Suppressor macrophage (primary cell): ENCODE measurements at places on chromosomes 1 and 21.

DNA sequence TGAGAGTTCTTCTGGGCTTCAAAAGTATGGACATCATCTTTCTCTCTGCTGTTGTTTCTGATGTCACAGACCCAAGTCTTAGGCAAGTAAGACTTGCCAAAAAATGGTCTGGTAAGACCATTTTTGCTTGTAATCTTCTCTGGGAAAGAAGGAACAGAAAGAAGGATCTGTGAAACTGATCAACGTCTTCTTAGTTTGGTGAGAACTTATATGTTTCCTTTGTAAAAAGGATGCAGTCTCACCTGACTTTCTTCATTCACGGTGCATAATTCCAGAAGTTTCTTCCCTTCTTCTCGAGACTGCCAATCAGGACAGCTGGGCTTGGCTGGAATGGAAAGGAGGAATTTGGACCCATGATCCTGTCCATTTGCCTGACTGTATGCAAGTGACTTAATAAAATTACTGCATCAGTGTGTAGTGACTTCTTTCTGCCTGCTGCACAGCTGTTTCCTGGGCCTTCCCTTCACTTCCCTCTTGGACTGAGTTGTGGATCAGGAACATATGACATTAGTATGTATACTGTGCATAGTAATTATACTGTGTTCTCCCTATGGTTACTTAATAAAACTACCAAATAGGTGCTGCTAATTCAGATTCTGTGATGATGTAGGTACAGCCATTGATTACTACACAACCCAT, 7.6 kb upstream of the DENND1B start:
- peak; percentile 64 for DNase-seq

DNA sequence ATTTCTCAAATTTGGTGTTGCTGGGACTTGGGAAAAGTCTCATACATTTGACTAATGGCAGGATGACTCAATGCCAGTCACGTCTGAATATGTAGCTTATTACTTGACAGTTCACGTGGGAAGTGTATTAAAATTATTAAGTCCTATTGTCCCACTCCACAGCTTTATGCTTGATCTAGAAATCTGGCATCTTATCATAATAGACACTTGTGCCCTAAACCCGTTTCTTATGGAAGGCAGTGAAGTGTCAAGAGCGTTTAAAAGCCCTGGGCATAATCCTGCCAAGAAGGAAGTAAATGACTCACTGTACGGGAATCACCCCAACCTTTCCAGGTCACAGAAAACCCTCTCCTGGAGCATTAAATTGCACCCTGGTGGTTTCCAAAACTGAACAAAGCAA, 207.4 kb downstream of the APP start:
- DNase-seq = peak; percentile 45

DNA sequence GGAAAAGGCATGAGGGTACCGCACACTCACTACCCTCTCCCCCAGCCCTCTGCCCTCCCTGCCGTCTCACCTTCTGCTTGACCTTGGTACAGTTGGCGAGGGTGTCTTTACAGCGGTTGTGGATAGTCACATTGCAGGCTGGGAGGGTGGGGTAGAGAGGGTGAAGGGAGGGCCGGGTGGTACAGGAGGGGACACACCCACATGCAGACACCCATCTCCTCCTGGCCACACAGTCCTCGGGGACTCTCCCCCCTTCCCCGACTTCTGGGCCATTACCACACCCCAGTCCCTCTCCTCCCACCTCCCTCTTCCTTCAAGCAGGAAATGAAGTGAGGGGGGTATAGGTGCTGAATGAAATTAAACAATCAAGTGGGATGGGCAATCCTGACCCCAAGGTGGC, 11.6 kb downstream of the ARHGEF2 start:
- DNase-seq = no peak

GRCh38 chr21:42811960-42812359, 67.4 kb downstream of the WDR4 start:
- no peak for DNase-seq

DNA sequence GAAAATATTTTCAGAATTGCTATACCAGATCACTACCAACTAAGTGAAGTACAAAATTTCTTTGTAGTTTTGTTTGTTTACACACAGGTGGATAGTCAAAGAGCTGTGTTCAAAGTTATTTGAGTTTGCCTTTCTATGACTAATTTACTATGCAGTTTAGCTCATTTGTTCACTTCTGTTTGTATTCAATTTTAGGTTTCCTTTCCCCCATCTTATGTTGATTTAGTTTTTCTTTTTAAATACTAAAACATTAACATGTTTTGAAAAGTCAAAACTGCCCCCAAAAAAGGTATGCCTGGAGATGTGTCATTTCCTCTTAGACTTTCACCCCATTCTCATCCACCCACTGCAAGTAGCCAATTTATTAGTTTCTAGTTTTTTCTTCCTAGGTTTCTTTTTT, 18.7 kb upstream of the RIPPLY3 start:
- DNase-seq = no peak

DNA sequence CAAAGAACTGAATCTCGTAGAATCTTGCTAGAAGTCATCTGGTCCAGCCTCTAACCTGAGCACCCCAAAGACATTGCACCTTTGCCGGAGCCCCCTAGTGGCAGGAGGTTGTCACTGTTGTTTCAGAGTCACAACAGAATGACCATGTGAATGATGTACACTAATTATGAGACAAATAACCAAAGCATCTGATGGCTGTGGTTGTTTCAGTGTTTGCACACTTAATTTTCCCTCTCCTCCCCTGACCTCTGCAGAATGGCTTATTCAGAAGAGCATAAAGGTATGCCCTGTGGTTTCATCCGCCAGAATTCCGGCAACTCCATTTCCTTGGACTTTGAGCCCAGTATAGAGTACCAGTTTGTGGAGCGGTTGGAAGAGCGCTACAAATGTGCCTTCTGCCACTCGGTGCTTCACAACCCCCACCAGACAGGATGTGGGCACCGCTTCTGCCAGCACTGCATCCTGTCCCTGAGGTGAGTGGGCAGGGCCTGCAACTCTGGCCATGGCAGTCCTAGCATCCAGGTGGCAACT, 26.4 kb downstream of the TRAF5 start:
- peak; percentile 65 for DNase-seq

DNA sequence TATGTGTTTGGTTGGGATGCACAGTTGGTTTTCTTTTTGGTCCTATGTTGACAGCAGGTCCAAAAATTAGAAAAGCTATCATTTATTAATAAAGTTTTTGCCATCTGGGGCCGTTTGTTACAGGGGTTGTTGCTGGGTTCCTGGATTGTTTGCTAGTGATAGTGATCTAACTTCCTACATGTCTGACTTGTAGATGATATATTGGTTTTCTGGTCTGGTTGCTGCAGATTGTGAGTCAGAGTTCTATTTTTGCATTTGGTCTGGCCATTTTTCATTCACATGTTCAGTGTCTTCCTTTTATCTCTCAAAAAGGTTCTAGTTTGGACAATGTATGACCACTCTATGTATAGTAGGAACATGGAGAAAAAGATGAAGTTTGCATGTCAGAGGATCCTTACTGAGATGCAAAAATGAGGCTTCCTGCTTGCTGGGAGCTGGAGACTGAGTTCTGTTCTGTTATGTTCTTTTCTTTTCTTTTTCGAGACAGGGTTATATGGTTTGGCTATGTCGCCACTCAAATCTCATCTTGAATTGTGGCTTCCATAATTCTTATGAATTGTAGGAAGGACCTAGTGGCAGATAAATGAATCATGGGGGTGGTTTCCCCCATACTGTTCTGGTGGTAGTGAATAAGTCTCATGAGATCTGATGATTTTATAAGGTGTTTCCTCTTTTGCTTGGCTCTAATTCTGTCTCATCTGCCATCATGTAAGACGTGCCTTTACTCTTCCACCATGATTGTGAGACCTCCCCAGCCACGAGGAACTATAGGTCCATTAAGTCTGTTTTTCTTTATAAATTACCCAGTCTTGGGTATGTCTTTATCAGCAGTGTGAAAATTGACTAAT, 4.2 kb upstream of the NVL start:
- peak; percentile 57 for DNase-seq

- DNase-seq = no peak
Observed at GRCh38 chr1:232678185-232678886, 48.4 kb upstream of the SIPA1L2 start.

- peak; percentile 88 for DNase-seq
Observed at GRCh38 chr1:169312084-169312954, 55.3 kb downstream of the NME7 start.

DNA sequence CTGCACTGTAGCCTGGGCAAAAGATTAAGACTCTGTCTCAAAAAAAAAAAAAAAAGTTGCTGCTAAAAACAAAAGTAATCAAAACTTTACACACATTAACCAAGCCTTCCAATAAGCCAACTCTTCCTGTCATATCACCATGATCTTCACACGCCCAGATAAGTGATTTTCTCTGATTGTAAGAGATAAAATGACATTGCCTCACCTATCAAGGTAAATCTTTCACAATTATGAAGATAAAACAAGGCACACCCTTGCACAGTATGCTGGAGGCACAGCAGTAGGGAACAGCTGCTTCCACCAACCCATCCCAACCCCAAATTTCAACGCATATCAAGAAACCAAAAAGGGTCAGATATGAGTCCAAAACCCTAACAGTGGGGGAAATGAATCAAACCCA, 8.8 kb upstream of the TIAM1 start:
- DNase-seq = no peak

DNA sequence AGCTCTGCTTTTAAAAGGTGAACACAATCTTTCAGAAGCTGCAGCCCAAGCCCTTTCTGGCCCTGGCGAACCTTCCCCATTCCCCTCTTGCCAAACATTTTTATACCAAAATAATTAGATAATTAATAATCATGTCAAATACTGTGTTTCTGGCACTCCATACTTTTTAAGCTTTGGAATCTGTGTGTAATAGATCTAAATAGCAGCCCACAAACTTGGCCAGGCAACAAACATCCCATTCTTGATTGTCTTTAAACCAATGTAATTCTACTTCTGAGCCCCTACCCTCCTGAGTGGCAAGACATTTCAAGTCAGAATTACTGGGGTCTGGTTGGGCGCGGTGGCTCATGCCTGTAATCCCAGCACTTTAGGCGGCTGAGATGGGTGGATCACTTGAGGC, 137.7 kb downstream of the NAV1 start:
- DNase-seq = no peak

DNA sequence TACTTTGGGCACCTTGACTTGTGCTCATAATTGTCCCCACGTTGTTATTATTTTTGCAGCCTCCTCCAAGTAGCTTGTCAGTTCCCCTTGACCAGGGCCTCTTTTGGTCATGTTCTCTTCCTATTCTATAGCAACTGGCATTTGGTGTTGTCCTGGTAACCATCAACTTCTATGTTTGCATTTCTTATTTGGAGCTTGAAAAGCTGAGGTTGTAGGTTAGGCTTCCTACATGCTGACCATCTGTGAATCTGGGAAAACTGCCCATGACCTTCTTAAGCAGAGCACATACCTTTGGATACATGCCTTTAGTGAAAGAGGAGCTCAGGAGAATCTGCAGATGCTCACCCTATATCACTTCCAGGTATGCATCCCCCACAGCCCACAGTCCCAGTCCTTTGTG, 160.8 kb downstream of the HHAT start:
- no peak for DNase-seq

DNA sequence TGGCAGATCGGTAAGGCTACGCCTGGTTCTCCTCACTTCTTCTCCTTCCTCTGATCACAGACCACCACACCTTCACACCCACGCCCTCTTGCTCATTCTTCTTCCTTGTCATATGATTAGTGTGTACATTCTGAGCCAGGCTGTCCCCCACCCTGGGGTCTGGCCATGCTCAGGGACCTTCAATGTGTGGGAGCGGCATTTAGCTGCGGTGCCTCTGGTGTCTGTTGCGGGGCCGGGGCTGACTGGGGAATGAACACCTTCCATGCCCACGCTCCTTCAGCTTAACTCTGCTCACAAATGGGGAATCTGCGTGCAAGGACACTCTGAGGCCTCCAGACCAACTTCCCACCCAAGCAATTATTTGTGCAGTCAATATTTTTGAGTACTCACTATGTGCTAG, 29.4 kb downstream of the QSOX1 start:
- DNase-seq = no peak

GRCh38 chr1:169465281-169465680, 20.5 kb downstream of the SLC19A2 start:
- DNase-seq = no peak

DNA sequence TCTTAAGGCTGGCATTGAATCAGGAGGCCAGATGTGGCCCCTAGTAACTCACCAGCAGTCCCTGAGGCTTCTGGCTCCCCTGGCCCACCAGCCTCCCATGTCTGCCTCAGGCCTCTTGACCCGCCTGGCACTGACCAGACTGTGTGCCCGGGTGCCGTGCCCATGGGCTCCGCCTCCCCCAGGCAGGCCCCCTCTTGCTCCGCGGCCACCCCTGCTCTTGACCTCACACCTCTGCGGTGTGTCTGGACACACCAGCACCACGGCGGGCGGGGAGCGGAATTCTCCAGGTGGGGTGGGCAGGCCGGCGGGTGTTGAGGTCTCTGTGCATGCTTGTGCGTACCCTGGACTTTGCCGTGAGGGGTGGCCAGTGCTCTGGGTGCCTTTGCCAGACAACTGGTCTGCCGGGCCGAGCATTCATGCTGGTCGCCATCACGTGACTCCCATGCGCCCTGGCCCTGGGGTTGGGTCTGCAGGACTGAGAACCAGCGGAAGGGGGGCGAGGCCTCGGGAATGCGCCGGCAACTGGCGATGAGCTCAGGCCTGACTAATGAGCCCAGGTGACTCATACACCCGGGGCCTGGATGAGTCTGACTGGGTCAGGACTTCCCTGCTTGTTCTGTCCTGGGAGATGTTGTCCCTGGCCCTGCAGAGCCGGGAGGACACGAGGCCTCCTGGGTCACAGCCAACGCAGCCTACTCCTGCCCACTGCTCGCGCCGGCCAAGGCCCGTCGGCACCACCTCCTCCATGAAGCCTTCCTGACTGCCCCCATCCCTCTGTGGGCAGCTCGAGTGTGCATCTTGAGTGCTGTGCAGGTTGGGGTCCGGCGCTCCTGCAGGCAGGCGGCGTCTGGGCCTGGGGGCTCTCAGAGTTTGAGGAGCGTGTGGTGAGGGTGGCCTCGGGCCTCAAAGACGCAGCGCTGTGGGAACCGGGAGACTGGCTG, 22.6 kb downstream of the COL18A1 start:
- peak; percentile 25 for DNase-seq

- DNase-seq = peak; percentile 86
Observed at GRCh38 chr21:33036430-33037162, 10.9 kb downstream of the OLIG2 start.

DNA sequence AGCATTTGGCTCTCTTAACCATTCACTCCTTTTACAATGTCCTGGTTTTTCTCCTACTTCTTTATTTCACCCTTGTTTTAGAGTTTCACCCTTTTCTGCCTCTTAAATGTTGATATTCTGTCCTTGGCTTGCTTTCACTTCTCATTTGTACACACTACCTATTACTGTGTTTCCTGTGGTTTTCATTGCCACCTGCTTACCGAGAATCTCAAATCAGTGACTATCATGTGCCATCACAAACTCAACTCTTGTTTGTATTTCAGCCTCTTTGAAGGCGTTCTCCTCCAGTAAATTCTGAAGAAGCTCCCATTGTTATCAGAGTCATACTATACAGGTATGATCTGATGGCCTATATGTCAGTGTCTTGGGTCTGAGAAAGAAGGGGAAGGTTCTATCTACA, 65.7 kb downstream of the NPHS2 start:
- no peak for DNase-seq

- peak; percentile 90 for DNase-seq
Observed at GRCh38 chr1:247681288-247681897, 1.9 kb upstream of the OR13G1 start.

- DNase-seq = no peak
Observed at GRCh38 chr1:165883056-165883455, 55.6 kb downstream of the UCK2 start.
